Natural killer cell treated with Interleukin-12 subunit alpha and Interleukin-12 subunit beta and Interleukin-15 and Interleukin-18, amount 100 ng/mL, for 72 hours (primary cell): ENCODE measurements at places on chromosomes 11 and 22. TPM values are rescaled to one million over a fixed set of nuclear protein-coding genes. Genes with fewer than 3 reads are reported as not detected.
A peak's percentile ranks its signal among the peaks of the same experiment; 100 is the strongest.

Gene RIMBP3C
- total RNA-seq, result 0.50 TPM

- DNase-seq, result no peak
Measured at GRCh38 chr22:23520863-23521440, 59.1 kb downstream of the IGLL1 start.

Gene PATE2
- 0.42 TPM for total RNA-seq

DNA sequence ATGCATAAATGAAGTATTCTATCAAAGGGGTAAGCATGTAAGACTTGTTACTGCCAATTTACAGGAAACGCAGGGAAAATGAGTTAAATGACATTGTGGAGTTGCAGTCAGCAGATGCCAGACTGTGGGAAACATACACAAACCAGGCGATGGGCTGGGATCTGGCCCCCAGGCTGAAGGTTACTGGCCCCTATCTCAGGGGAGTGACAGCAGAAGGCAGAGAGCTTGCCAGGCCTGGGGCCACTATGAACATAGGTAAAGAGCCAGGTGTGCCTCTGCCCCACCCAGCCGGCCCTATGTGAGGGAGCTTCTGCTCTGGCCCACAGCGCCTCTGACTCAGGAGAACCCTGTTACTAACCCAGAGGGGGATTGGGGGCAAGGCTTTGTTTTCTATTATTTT lies 26.1 kb upstream of the SLC25A1 start:
- DNase-seq, result peak; percentile 5

Gene UBQLN3
- total RNA-seq, result not detected

DNA sequence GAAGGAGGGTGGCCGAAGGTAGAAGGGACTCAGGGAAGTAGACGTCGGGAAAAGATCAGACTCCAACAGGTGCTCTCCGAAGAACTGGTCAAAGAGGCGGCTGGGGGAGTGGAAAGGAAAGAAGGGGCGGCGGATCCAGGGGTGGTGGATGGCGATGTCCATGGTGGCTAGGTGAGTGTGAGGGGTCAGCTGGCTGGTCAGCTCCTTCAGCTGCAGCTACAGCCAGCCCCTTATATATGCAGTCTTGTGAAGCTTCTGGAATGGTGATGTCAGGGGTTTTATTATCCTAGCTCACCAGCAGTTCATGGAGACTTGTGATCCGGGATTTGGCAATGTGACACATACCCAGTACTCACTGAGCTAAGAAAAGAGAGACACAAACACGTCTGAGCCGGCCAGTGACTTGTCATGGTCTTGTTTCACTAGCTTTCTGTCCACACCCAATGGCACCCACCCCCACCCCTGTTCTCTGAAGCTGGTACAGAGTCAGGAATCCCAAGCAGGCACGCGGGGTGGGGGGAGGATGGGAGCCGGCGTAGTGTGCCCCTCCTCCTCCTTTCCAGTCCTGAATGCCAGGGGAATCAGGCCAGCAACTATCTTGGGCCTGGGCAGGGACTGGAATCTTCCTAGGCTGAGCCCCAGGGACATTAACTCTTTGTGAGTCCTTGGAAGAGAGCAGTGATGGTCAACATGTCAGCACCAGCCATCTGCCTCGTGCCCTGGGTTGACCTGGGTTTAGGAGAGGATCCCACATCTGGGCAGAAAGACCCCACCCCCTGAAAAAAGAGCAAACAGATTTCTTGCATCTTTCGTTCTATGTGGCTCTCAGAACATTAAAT lies at the start of gene CRYAB:
Gene CRYAB, minus strand, starts transcription at position 208 of the 839 bp plus-strand sequence. Its CDS starts 46 bp downstream, at position 162.
- DNase-seq, result no peak

- DNase-seq, result no peak
Measured at GRCh38 chr11:26950260-26950719, 43.6 kb upstream of the FIBIN start.

- no peak for DNase-seq
Measured at GRCh38 chr11:122097419-122098001, 18.5 kb downstream of the BLID start.

GRCh38 chr11:127035824-127036223 lies 35.3 kb upstream of the KIRREL3 start:
- DNase-seq, result no peak

- no peak for DNase-seq
Measured at GRCh38 chr22:43014316-43014868, 557 bp downstream of the PACSIN2 start.

DNA sequence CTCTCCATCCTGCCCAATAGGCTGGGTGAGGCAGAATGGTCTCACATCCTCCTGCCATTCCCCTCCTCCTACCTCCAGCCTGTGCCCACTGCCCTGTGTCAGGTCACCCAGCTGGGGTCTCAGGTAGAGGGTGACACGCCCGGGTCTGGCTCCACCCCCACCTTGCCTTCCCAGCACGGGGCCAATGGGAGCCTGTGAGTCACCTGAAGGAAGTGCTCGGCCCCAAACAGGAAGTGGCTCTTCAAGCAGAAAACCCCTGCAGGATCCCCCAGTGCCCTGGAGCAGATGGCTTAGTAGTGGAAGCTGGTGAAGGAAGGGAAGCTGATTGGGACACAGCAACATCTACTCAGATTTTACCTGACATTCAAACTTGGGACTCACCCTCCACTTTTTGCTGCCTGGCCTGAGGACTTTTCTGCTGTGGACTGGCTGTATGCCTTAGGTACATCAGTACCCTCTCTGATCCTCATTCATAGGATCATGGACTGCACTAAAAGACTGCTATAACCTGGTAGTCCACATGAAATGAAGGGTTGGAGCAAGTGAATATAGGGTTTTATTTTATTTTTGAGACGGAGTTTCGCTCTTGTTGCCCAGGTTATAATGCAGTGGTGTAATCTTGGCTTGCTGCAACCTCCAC lies 33.4 kb downstream of the GDPD5 start:
- peak; percentile 79 for DNase-seq

Gene CRACR2B
- total RNA-seq, result 2.6 TPM

GRCh38 chr11:36048496-36049247 lies 104.8 kb downstream of the LDLRAD3 start:
- no peak for DNase-seq

GRCh38 chr11:116732271-116733042 lies 40.3 kb downstream of the BUD13 start:
- no peak for DNase-seq

Gene SCGB1A1
- not detected for total RNA-seq

Gene C11orf21
- total RNA-seq, result 7.2 TPM

Gene OR5L2
- total RNA-seq, result not detected

Gene BACE1
- 0.21 TPM for total RNA-seq

DNA sequence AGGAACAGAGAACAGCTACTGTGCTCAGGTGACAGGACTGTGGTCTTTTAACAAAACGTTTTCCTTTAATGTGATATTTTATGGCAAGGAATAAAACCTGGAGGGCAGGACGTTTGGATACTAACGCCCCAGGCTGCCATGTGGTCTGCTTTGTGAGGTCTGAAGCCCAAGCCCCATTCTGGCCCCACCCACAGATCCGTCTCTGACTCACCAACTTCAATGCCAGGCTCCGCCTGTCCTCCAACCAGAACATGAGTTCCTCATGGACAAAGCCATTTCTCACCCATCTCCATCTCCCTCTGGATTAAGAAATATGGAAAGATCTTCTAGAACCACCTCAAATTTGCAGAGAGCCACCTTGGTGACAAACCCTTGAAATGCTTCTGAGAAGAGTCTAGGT lies 148.8 kb downstream of the CRYBB2 start:
- DNase-seq, result no peak

- no peak for DNase-seq
Measured at GRCh38 chr22:38122616-38123015, 12.1 kb upstream of the BAIAP2L2 start.

GRCh38 chr11:70233511-70233934 lies 30.4 kb downstream of the FADD start:
- DNase-seq, result no peak

DNA sequence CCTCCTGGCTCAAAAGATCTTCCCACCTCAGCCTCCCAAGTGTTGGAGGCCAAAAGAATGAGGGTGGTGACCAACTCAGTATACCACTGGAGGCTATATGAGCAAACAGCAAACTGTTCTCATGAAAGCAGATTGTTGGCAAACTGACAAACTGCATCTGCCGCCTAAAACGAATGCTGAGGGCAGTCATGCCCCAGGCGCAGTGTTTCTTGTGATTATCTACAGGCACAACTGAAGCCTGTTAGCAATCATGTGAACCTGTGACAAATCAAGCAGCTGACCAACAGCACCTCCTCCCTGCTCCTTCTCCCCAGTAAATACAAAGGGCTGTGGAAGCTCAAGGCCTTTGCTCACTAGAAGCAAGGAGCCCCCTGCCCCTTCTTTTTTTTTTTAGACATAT lies 47.8 kb downstream of the BTBD10 start:
- DNase-seq, result no peak

GRCh38 chr11:126662035-126662790 lies 306.7 kb downstream of the ST3GAL4 start:
- DNase-seq, result no peak

Gene PVALB
- not detected for total RNA-seq

Gene CDC45
- total RNA-seq, result 137 TPM

DNA sequence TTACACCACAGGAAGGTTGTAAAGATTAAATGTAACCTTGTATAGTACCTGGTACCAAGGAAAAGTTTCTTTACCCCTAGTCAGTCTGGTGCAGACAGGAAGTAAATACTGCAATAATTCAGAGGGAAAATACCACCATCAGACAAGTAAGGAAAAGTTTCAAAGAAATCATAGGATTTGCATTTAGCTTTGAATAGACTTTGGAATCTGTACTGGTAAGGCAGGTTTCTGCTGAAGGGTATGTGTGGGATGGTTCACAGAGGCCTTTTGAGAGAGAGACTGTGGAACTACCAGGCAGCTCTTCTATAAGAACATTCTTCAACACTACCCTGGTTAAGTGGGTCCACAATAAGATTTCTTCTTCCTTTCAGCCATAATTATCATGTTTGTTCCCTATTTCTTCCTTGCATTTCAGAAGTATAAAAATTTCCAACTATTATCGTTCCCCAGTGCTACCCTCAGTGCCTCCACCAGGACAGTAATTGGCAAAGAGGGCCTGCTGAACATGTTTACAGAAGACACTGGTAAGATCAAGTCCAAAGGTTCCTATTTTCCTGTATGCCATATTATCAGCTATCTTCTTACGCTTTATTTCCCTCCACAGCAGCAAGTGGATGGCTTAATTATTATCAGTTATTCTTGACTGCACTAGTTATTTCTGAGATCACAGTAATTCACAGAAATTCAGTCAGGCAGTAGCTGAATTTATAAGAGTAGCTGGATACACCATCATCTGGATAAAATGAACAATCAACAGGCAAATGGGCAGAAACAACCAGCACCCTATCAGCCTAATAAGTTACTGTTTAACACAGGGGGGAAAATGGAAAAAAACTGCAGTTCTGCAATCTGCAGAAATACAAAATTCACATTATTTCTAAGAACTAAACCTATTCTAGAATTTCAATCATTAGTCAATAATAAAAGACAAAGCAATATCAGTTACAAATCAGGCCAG lies 48.5 kb downstream of the PITPNB start:
- no peak for DNase-seq
